Amygdala (tissue), 56 donors: ENCODE measurements at places on chromosomes 16 and 17.

GRCh38 chr17:29140631-29141513, 39.3 kb downstream of the MYO18A start:
- DNase-seq, result no peak

- DNase-seq, result no peak
Measured at GRCh38 chr16:9929836-9930235, 252.4 kb downstream of the GRIN2A start.

DNA sequence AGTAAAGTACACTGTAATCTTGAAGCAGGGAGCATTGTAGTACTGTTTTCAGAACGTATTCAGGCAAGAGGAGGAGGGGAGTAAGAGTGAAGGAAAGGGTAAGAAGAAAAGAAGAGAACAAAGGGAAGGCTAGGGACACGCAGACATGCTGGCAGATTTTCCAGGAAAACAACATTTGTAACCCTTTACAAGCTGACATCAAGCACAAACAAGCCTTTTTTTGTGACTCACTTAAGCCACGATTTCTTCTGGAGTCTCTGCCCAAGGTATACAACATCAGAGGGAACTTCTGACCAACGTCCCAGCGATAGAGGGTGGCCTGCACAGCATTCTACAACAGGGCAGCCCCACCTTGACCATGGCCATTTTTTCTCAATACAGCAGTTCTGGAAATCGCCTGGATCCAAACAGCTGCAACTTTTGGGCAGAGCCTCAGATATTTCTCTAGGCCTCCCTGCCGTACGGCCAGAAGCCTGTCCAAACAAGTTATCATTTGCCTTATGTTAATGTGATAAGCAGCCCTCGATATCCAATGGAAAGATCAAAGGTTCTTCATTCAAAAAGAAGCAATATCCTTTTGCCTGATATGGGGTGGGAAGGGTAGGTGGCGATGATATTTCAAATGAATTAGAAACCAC, 247.3 kb downstream of the ZFHX3 start:
- DNase-seq, result no peak

DNA sequence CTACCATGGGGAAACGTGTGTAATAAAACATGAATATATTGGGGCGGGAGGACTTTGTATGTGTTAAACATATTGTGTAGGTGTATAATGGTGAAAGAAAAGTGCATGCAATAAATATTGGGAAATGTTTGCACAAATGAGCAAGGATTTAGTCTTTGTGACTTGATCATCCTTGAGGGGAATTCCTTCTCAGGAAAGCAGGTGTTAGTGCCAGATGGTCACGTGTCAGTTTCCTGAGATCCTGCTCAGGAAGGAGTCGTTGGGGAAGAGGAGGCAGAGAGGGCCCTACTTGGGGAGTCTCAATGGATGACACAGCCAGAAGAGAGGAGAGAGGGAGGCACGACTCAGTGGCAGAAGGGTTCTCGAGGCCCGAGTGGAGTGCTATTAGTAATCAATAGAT, 53.2 kb downstream of the MSI2 start:
- DNase-seq, result no peak

DNA sequence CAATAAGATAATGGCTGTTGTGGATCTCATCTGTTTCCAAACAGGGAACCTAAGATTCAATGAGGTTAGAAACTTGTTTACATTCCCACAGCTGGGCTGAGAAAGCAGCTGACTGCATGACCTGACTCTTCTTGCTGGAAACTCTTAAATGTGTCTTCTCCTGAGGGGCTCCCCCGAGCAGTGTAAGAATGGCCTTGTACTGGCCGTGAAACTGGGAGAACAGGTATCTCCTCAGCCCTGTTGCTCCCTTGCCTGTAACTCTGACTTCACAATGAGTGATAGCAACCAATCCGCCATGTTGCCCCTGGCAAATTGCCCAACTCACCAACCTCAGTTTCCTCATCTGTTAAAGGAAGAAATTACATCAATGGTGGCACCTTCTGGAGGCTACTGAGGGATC, 59.1 kb upstream of the CCL2 start:
- no peak for DNase-seq

- DNase-seq, result no peak
Measured at GRCh38 chr16:79758615-79759346, 158.2 kb upstream of the MAF start.

- no peak for DNase-seq
Measured at GRCh38 chr16:63982110-63982509, 1139.8 kb downstream of the CDH11 start.

DNA sequence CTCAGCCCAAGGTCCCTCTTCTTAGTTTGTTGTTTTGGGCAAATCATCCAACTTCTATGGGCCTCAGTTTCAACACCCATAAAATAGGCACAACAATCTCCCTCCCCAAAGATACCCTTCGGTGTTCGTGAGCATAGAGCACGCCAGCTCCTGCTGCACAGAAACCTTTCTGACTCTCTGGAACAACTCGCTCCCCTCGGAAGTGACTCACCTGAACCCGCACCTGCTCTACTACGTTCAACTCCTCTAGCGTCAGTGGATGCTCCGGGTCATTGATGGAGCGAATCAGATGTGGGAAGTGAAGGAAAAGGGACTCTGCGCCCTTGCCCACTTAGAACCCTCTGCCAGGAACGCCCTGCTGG, 445 bp downstream of the CIAO2B start:
- no peak for DNase-seq

DNA sequence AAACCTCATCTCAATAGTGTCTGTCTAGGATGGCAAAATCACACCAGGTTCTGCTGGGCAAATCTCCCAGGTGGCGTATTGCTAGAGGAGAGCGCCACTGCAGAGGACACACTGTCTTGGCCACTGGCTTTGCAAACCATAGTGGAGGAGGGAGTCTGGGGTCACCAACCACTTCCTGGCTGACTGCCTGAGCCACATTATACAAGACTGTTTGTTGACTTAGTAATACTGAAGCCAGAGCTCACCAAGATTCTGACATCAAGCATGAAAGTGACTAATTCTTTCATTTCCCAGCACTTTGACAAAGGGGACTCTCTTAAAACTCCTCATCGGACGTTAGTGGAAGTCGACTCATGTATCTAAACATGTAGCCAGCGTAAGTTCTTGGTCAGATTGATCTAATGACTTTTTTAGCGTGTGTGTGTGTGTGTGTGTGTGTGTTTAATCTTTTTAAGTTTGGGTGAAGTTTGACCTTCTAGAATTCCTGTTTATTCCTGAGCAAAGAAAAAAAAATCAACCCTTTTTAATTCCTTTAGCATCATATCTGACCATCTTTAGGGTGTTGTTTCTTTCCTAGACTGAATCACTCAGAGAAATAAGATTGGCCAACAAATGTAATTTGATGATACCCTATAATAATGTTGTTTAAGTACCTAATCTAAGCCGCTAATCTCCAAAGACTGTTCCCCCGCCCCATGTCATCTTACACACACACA, 13.7 kb downstream of the PITPNC1 start:
- DNase-seq, result peak; percentile 26

DNA sequence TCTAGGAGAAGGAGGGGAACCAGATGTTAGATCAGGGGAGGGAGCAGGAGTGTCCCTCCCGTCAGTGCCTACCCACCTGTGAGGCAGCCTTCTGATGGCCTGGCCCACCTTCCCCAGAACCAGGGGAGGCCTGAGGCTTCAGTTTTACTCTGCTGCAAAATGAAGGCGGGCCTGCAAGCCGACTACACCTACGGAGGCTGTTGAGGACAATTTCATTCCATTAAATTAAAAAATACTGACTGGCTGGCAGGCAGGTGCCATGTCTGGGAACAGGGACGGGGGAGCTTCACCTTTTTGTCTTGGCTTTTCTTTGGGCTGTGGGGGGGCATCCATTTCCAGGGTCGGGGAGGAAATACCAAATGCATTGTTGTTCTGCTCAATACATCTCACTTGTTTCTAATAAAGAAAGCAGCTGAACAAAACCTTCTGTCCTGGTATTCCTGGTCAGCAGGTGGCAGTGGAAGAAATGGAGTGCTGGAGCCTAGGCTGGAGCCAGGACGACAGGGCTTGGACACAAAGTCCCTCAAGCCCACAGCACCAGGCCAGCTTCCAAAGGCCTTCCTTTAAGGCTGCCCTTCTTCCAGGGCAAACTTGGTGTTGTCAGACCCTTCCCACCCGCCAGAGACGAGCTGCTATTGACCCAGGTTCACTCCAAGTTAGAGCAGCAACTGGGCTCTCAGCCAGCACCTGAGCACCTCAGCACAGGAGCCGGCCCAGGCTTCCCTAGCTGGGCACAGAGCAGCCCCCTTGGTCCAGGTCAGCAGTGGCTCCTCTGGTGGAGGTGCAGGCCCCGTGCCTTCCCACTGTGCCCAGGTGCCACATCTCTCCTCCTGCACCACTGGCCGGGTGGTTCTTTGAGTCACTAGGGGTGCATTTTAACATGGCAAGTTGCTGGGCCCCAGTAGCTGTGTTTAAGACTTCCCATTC, 23.5 kb downstream of the PLCD3 start:
- DNase-seq, result no peak

GRCh38 chr17:48632579-48633265, 6.6 kb upstream of the HOXB9 start:
- DNase-seq, result no peak

GRCh38 chr17:74190154-74190553, 13.3 kb upstream of the RPL38 start:
- DNase-seq, result no peak

- no peak for DNase-seq
Measured at GRCh38 chr16:60206516-60206915, 1472.4 kb upstream of the GOT2 start.

DNA sequence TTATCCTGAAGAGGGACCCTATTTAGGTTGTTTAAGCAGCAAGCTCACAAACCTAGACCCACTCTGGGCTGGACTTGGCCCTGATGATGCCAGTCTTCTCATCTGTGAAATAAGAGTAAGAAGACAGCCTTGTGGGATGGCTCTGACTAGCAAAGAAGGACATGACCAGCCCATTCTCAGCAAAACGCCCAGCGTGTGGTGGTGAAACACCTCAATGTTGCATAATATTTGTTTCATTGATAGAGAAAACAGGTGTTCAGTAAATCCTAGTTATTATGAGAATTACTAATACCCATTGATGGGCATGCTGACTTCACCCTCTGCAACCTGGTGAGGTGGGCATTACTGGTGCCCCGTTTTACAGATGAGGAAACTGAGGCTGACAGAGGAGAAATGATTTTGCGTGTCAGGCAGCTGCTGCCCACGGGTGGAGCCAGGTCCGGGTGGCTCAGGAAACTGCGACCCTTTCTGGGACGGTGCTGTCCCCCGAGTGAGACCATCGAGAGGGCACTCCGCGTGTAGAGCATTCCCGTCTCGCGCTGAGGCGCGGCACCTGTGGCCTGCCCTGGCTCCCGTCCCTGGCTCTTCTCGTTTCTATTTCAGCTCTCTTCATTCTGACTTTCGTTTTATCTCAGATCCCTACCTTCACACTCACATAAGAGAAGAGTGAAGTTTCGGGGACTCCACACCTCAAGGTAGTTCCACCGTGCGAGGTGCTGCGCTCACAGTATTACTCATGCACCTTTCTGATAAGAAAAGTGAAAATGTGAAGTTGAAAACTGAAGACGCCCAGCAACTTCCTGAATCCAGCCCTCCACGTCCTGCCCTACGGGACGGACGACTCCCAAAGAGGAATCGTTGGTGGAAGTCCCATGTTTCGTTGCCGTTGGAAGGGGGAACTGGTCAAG, 48.5 kb downstream of the IRF8 start:
- DNase-seq, result no peak

GRCh38 chr17:81053041-81053970, 18.4 kb downstream of the BAIAP2 start:
- peak; percentile 58 for DNase-seq

- no peak for DNase-seq
Measured at GRCh38 chr17:17232303-17232621, 4.7 kb downstream of the FLCN start.

- no peak for DNase-seq
Measured at GRCh38 chr16:84404324-84404723, 36.0 kb downstream of the ATP2C2 start.

- no peak for DNase-seq
Measured at GRCh38 chr17:71709946-71710345, 410.9 kb upstream of the SOX9 start.

DNA sequence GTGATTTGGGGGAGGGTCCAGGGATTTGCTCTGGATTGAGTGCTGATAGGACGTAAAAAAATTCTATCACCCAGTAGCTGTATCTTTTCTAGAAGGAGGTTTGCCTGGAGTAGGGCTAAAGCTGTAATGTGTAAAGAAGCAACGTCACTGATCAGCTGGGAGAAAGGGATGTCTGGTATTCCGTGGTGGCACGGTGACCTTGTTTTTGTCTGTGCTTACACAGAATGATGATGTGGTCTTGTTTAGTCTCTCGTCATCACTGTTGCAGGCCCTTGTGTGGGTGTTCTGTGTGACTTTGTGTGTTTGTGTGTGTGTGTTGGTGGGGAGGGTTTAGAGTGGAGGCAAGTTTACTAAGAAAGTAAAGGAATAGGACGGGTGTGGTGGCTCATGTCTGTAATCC, 22.5 kb upstream of the ARHGAP17 start:
- DNase-seq, result no peak

GRCh38 chr17:59369031-59369975, 37.8 kb downstream of the YPEL2 start:
- DNase-seq, result no peak

GRCh38 chr16:51407921-51408320, 256.9 kb upstream of the SALL1 start:
- no peak for DNase-seq

GRCh38 chr17:10518271-10519037, at the start of gene MYH1:
TSS of gene MYH1 (minus strand) at chr17:10518542. CDS start at chr17:10516642, 1,900 bp downstream.
- DNase-seq, result no peak

GRCh38 chr17:56656701-56657327, 63.3 kb downstream of the NOG start:
- no peak for DNase-seq

DNA sequence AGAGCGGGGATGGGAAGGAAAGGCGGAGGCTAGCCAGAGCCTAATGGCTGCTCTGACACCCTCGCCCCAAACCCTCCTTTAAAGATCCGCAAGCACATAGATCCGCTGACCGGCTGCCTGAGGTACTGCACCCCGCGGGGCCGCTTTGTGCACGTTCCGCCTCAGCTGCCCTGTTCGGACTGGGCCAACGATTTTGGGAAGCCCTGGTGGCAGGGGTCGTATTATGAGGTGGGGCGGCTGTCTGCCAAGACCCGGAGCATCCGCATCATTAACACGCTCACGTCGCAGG, 663 bp downstream of the CYB5D1 start:
- no peak for DNase-seq

DNA sequence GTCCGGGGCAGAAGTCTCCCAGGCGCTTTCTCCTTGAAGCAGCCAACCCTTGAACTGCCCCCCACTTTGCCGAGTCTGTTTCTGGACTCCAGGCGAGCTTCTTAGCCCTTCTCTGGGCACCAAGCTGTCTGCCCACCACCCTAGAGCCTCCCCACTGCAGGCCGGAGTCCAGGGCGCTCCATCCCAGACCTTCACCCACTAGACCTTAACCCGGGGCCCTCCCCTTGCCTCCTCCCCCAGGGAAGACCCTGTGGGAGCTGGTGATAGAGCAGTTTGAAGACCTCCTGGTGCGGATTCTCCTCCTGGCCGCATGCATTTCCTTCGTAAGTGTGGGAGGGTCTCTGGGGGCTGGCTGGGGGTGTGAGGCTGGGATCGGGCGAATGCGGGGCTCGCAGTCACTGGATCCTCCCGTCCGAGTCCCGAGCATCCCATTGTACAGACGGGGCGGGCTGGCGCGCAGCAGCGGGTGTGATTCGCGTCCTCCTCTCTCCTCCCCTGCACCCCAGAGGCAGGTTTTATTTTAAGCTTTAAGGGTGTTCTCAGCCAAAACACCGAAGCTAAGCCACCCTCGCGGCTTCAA, 1.1 kb downstream of the ATP2A1 start:
- DNase-seq, result no peak
